ENCODE measurements at places on chromosomes 6 and 20.

DNA sequence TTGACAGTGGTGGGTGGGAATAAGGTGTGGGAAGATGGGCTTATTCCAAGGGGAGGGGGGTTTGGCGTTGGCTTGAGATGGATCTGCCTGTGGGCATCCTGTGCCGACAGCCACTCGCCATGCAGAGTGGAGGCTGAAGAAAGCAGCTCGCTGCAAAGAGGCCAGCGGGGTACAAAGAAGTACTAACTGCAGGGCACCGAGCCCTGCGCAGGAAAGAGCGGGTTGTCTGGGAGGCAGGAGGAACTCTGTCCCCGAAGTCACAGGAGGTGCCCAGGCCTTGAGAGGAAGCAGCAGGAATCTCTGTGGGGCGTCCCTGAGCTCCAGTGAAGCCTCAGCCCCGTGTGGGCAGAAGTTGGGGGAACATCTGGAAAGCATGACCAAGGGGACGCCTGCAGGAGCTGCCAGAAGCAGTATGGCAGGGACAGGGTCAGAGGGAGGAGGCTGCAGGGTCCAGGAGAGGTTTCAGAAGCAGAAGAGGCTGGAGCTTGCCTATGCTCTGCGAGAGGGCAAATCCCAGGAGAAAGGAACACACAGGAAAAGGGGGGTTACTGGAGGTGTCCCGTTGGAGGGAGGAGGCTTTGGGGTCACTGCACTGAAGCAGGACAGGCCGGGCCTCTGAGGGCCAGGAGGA, 77.2 kb downstream of the THBS2 start:
- no peak for DNase-seq

- DNase-seq, result no peak
These were observed 43.0 kb downstream of the SLC2A4RG start for GRCh38 chr20:63782521-63782971.

GRCh38 chr6:162864911-162865310, 137.1 kb downstream of the PACRG start:
- no peak for DNase-seq

DNA sequence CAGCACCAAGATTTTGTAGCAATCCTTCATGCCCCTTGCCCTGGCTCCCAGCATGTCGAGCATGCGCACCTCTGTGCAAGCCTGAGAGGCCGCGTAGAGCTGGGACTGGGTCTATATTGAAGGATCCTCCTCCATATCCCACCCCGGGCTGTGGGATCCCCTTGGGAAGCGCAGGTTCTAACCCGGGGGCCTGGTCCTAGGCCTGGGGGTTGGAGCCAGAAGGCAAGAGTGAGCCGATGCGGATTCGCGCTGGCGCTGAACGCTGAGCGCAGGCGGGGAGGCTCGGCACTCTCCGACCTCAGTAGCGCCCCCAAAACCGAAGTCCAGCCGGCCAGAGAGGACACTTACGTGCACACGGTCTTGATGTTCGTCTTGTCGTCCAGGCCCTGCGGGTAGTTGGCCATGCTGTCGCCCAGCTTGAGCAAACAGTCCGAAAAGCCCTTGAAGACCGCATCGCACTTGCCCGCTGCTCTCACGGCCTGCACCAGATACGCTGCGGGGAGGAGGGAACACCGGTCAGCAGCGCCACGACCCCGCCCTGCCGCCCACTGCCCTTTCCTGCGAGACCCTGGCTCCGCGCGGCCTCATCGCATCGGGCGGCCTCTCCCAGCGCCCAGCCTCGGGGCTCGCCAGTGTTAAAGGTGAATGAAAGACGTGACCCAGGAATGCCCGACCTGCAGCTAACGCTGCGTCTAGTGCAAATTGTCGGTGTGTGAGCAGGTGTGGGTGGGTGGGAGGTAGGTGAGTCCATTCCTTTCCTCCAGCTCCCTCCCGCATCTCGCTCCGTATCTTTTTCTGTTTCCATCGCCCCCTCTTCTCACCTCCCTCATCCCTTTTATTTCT, 4.5 kb downstream of the NRN1 start:
- DNase-seq, result no peak

- DNase-seq, result no peak
These were observed 252.7 kb downstream of the SOD2 start for GRCh38 chr6:159440349-159440748.
